CD8-positive, alpha-beta memory T cell (primary cell): ENCODE measurements at places on chromosomes 5 and 9. TPM values are rescaled to one million over a fixed set of nuclear protein-coding genes. Genes with fewer than 3 reads are reported as not detected.

Gene GPR150
- total RNA-seq: 0.18 TPM

Gene GAS1
- 0.42 TPM for total RNA-seq

Gene PCDHB14
- total RNA-seq: 0.09 TPM

Gene PCDH1
- not detected for total RNA-seq

Gene CORO2A
- 5.1 TPM for total RNA-seq

Gene DAPK1
- total RNA-seq: 3.7 TPM

Gene NUP155
- total RNA-seq: 75.3 TPM

Gene GNA14
- total RNA-seq: not detected
